ENCODE measurements at places on chromosomes 13 and 19. TPM values are rescaled to one million over a fixed set of nuclear protein-coding genes. Genes with fewer than 3 reads are reported as not detected.

TEX101 gene
- total RNA-seq, result not detected

ZNF627 gene
- total RNA-seq, result 22.2 TPM

TNFAIP8L1 gene
- total RNA-seq, result 7.0 TPM

IGFL1 gene
- total RNA-seq, result not detected

GRCh38 chr13:110648848-110649421 is 33.6 kb downstream of the NAXD start:
- DNase-seq, result no peak

DNA sequence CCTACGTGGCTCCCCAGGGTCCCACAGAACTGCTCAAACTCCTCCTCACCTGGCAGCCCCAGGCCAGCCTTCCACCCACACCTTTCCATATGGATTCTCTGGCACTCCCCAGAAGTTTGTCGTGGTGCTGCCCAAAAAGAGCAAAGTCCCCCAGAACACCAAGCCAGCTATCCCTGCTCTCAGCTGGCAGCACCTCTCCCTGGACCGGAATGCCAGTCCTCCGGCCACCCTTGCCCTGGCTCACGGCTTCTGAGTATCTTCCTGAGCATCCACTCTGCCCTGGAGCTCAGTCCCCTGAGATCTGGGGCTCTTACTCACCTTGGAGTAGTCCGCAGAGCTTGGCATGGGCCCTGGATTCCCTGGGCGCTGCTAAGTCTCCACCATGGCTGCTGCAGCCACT is 166.5 kb upstream of the ZNF507 start:
- no peak for DNase-seq

GRCh38 chr19:52533901-52534300 is 6.4 kb downstream of the ZNF808 start:
- no peak for DNase-seq

DNA sequence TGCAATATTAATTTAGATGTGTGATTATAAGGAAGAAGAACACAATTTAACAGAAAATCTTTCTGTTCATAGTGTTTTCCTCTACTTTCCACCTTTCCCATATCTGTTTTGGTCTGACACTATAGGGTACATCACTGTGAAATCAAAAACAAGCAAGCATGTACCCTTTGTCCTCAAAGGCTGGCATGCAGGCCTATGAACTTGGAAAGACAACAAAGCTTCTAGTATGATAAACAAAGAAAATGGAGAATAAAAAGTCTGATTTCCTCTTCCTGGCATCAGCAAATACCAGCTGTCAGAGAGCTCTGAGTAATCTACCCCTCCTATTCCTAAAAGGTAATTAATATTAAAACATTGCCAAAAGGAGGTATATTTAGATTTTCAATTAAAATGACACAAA is 5.6 kb upstream of the NEK3 start:
- no peak for DNase-seq

DNA sequence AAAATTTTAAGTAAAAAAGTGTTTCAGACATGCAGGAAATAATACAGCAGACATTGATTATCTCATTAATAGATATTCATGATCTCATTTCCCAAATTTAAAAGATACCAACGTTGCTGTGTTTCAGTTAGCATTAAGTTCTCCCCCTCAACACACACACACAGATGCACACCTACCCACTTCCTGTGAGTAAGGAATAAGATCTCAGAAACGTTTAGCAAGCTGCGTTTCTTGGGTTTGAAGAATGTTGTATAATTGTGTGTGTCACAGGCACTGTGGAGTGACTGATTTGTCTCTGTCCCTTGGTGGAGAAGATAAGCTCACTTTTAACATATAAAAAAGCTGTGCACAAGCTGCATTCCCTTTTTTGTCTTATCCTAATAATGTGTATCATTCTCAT is 196.8 kb downstream of the PDS5B start:
- no peak for DNase-seq

DNA sequence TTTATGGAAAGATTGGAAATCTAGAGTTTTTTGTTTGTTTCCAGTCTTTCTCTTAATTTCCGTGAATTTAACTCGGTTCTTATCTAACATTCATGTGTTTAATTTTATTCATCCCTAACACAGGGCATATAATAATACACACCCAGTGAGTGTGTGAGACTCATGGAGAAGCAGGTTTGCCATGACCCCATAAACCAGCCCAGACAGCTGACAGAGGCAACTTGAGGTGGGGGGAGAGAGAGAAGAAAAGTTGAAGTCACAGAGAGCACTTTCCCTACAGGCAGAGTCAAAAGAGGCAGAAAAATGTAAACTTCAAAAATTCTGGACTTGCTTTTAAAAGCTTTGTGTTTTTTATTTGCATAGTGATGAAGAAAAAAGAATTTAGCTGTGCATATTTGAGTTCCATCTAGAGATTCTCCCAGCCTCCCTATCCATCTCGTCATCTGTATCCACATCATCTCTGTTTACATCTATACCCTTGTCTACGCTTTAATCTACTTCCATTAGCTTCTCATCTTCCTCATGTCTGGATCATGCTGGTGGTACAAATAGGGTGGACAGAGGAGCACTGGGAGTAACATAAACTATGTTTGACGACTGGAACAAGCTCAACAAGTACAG is 60.2 kb downstream of the THSD1 start:
- DNase-seq, result no peak

GRCh38 chr19:19578252-19578651 is 40.2 kb downstream of the CILP2 start:
- DNase-seq, result no peak

GRCh38 chr13:32988608-32989289 is 27.5 kb upstream of the KL start:
- no peak for DNase-seq

DNA sequence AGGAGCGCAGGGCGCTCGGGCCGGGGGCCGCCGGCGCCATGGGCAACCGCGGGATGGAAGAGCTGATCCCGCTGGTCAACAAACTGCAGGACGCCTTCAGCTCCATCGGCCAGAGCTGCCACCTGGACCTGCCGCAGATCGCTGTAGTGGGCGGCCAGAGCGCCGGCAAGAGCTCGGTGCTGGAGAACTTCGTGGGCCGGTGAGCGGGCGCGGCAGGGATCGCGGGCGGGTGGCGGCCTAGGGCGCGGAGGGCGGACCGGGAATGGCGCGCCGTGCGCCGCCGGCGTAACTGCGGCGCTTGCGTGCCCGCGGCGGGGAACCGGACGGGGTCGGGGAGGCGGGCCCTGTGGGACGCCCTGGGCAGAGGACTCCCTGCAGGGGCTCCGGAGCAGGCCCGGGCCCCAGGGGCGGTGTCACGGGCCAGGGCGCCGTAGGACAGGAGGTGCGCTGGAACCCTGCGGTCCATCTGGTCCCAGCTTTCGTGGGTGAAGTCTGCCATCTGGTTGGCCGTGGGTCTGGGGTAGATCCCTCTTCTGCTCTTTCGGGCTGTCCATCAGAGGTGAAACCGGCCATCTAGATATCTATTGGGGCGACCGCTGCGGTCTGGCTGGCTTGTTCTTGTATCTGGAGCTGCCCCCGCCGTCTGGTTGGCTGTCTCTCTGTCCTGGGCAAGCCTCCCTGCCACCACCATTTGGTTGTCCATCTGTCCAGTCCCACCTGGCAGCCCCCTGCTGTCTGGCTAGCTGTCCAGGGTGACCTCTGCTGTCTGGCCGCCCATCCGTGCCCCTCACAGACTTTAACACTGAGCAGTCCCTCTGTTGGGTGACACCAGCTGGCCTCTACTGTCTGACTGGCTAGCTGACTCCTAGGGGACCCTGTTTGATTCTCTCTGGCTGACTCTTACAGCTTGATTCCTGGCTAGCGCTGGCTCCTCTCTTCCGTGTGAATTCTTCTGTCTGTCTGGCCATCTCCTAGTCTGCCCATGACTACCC is 622 bp downstream of the DNM2 start:
- peak; percentile 29 for DNase-seq

DNA sequence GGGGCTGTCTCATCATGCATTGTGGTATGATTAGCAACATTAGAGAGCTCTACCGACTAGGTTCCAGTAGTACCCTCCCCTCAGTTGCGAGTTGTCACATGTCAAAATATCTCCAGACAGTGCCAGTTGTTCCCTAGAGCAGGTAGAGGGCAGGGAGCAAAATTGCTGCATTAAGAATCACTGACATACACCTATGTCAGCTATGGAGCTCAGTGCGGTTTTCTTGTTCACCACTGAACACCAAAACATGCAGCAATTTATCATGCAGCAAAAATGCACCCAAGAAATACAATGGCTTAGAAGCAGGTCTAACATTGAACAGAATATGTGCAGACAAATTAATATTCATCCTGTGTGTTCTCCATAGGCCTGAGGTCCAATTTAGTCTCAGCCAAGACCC is 186.9 kb upstream of the STARD13 start:
- no peak for DNase-seq
